NCI-H146 (cell line): ENCODE measurements at places on chromosomes 11 and 22.

DNA sequence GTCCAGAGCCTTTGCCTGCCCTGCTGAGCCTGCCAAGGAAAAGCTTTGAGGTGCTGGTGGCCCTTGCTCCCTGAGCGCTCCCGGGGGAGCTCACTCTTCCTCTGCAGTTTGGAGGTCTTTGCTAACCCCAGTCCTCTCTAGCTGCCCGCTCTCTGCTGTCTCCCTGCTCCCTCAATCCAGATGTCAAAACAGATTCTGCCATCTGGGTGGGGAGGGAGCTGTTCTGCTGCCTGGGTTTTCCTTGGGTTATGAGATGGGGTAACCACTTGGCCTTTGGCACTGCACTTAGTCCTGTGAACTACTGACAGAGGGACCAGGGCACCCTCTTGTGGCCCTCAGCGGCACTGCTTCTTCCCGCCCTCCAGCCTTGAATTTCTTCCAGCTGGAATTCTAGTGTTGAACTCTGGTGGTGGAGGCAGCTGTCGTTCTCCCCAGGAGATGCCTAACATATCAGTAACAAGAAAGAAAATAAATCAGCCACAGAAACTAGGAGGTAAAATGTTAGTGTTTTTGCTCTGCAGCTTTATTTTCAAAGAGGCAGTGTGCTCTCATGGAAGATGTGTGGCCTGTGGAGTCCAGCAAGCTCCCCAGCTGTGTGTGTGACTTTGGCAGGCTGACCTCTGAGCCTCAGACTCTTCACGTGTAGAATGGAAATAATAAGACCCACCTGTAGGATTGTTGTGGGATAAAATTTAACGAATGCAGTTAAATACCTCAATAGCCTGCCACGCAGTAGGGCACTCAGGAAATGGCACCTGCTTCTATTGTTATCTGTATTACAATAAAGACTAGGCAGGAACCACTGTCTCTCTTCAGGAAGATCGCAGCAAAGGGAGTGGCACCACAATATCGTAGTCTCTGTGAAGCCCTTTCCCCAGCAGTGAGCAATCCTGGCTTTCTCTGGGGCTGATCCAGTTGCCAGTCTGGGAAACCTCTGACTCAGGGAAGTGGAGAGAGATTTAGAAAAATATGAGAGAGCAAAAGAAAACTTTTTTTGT lies 23.4 kb downstream of the ARFGAP2 start:
- peak; percentile 84 for DNase-seq

GRCh38 chr11:126834149-126834548 lies 166.4 kb downstream of the KIRREL3 start:
- no peak for DNase-seq

DNA sequence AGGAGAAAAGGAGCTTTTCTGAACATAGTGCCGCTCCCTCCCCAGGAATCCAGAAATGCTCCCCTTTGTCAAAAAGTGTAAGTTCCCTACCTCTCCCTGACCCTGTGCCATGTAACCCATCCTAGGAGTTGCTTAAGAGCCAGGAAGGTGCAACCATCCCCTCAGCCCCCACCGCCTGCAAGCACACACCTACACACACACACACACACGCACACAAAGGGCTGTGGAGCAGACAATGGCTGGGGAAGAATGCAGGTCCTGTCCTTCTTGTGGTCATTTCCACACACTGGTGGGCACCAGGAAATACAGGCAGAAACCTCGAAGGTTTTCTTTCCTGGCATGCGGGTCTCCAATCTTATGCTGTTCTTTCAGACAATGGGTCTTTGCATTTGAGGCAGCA lies 1.2 kb downstream of the P2RX3 start:
- no peak for DNase-seq

DNA sequence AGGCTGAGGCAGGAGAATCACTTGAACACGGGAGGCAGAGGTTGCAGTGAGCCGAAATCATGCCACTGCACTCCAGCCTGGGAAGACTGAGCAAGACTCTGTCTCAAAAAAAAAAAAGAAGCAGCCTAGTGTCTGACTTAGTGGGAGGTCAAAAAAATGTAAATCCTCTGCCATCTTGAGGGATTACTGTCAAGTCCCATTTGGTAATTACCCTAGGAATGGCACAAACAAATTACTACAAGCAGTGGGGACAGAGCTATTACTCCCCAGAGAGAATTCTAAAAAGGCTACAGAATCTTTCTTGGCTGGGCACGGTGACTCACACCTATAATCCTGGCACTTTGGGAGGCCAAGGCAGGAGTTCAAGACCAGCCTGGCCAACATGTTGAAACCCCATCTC lies 3.8 kb downstream of the SERPING1 start:
- no peak for DNase-seq

- DNase-seq, result no peak
Observed at GRCh38 chr11:17333799-17334586, 17.6 kb upstream of the NCR3LG1 start.

DNA sequence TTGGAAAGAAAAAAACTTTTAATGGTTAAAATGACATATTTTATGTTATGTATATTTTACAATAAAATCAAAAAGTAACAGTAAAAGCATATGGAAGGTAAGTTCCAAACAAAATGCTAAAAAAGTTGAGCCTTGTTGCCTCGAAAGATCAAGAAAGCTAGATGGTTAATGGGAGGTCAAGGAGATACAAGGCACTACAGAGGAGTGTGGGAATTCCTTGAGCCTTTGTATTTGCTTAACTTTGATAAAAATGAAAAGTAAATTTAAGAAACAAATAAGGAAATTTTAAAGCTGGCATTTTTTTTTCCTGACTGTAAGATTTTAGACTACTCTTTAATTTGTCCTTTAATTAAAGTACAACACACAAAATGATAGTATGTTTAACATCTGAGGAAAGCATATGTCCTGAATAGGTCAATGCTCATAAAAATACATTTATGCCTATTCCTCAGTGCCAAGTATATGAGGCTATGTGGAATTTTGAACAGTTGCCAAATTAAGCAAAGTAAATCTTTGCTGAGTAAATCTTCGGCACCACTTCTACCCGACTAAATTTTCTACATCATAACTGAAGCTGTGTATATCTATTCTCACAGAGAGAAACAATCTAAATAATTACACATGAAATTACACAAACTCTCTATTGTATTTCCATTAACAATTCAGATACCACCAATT lies 108.8 kb downstream of the TTC28 start:
- DNase-seq, result no peak

DNA sequence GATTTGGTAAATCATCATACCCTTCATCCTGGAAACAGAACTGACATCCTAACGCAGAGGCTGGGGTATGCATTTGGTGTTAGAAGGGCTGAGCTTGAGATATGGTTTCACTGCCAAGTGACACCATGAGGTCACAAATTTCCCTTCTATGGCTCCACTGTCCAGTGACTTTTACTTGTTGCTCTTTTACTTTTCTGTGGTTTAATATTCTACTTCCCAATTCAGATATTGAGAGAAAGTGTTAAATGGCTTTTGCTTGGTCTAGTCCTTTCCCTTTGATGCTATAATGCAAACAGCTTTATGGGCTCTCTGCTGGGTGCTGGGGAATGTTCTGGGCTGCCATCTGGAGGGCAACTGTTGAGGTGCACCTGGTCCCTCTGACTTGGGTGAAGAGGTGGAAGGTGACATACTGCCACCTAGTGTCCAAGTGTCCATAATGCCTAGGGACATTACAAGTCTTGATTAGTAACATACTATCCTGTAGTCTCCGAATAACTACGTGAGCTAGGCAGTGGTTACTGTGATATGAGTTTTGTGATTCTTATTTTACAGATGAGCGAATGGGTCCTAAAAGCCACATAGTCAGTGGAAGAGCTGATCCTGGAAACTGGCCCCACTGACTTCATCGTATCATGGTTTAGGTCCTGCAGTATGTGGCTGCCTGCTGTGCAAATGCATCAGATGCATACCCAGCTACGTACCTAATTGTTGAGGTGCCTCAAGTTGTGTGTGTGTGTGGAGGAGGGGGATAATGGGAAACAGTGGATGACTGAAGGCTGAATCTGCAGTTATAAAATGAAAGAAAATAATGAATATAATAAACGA lies 149.1 kb upstream of the RAG2 start:
- DNase-seq, result peak; percentile 84

DNA sequence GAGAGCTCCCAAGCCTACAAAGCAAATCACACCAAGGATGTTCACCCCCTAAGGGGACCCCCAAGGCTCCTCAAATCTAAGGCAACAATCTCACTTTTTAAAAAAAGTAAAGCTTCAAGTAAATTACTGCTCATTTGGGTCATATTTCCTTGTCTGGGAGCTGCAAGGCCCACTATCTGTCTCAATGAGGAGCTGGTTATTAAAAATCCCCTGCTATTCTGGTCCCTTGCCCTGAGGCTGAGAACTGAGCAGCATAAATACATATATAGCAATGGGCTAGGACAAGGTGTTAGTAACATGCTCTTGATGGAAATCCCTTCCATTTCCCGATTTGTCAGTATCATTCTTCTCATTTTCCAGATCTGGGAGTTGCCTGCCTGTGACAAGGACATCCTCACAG lies 119.2 kb downstream of the ETS1 start:
- DNase-seq, result no peak

DNA sequence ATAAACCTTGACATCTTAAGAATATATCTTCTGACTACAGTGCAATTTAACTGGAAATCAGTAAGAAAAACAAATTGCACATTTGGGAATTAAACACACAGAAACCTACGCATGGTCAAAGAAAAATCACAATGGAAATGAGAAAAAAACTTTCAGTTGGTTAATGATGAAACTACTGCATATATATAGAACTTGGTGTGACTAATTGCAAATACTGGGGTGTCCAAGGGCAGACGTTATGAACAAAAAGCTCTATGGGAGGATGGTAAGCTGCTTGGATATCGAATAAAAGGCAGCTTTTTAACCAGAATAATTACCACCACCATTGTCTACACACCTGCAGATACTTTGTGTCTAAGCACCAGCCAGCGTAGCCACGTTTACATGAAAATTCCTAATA lies 791 bp downstream of the GDPD4 start:
- peak; percentile 23 for DNase-seq
